HuH-7 (cell line): ENCODE measurements at places on chromosomes 2 and 18.

DNA sequence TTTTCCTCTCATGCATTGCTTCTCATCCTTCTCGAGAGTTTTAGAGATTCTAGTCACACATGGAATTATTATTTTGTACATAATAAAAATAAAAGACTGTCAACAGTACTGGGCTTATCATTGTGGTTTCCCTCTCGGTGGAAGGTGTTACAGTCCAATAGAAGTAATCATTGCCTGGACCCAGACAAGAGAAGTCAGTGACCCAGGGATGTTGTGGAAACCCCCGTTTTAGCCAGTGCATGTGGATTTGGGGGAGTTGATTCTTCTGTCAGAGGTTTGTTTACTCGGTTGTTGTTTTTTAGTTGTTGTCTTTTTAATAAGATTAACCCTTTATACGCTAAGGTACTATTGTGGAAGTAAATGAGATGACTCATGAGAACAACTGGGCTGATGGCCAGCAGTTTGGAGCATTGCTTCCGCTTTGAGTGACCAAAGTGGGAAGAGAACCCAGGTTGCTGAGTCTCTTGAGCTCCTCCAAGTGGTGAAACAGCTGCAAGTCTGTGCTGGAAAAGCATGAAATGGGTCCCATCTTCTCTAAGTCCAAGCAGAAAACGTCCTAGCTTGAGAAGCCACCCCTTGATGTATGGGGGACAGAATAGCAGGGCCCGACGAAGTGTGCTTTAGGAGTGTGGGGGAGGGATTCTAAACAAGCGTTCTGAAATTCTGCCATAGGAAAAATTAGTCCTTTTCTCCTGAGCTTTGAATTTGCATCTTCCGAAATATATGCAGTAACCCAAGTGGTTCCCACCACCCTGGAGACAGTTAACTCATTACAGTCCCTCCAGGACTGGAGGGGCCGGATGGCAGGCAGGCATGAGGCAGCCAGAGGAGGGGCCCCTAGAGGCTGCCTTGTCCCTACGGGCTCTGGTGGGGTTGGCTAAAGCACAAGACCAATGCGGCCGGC lies 61.8 kb upstream of the GPR45 start:
- DNase-seq, result peak; percentile 34

DNA sequence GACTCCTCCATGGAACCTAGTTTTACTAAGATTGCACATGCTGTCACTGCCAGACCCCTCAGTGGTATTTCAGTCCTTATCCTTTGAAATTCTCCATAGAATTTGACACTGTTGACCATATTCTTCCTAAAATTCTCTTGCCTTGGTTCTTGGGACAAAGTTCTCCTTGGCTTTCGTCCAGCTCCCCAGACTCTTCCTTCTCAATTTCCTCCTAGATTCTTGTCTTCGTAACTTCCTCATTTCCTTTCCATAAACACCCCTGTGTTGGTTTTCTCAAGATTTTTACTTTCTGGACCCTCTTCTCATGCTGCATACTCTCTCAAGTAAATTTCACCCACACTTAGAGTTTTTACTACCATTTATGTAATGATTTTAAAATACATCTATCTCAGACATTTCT lies 96.6 kb upstream of the TWSG1 start:
- DNase-seq, result no peak

DNA sequence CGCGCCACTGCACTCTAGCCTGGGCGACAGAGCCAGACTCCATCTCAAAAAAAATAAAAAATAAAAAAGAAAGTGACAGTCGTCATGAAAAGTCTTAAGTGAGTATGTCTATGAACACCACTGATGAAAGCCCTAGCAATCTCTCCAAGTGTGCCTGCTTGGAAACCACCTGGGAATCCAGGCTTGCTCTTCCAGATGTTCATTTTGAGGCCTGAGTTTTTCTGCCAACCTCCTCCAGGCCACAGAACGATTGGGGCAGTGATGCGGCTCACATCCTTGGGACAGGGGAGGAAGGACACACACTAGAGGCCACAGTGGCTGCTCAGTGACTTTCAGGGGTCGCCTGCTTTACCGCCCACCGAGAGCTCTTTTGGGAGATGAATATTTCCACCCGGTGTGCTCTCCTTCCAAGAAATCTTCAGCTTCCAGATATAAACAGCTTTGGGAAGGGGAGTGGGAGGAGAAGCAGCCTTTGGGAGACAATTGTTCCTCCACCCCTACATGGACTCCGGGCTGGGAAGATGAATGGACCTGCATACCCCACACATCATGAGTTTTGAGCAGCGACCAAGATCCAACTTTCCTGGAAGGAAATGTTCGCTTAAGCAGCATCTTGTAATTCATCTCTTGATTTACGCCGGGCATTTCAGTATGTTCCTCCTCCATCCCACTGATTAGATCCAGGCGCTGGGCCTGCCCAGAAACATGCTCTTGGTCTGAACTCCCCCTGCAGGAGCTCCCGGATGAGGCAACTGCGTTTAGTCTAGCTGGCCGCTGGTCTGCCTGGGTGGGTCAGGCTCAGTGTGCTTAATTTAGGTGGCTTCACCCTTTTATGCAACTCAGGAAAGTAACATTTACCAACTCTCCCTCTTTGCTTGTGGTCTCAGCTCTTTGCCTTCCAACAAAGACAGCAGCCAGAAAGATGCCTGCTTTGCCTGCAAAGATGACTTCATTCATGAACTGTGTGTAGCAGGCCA lies 6.2 kb upstream of the ARMC9 start:
- DNase-seq, result peak; percentile 87

- no peak for DNase-seq
These were observed 20.9 kb upstream of the CCBE1 start for GRCh38 chr18:59718108-59718463.

DNA sequence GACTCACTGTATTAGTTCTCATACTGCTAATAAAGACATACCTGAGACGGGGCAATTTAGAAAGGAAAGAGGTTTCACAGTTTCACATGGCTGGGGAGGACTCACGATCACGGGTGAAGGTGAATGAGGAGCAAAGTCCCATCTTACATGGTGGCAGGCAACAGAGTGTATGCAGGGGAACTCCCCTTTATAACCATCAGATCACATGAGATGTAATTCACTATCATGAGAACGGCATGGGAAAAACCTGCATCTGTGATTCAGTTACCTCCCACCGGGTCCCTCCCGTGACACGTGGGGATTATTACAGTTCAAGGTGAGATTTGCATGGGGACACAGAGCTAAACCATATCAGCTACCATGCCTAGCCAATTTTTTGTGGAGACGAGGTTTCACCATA lies 168.2 kb downstream of the NEDD4L start:
- DNase-seq, result no peak

- no peak for DNase-seq
These were observed 103.0 kb downstream of the TRIB2 start for GRCh38 chr2:12819721-12820120.

- DNase-seq, result no peak
These were observed 23.2 kb upstream of the GORASP2 start for GRCh38 chr2:170905864-170906263.

DNA sequence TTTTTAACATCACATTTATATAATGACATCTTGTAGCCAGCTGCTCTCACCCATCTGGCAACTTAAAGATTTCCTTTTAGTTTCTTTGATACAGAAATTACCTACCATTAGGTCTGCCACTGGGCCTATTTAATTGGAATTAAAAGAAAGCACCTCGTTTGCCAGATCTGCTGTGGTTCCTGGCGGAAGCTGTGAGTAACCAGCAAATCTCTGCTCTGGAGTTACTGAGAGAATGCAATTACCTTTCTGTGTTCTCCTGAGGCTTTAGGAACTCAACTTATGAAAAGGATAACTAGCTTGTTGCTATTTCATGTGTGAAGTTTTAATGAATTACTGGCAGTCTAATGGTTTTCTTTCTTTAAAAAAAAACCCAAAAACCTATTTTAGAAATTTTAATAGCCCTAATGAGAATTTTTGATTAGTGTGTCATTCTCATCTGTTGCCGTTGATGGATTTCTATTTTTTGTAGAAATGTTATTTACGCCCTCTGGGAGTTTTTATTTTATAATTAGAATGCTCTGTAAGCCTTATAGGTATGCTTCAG lies 69.7 kb upstream of the LYPD6B start:
- no peak for DNase-seq

- DNase-seq, result no peak
These were observed 17.6 kb downstream of the NEB start for GRCh38 chr2:151716721-151717120.

DNA sequence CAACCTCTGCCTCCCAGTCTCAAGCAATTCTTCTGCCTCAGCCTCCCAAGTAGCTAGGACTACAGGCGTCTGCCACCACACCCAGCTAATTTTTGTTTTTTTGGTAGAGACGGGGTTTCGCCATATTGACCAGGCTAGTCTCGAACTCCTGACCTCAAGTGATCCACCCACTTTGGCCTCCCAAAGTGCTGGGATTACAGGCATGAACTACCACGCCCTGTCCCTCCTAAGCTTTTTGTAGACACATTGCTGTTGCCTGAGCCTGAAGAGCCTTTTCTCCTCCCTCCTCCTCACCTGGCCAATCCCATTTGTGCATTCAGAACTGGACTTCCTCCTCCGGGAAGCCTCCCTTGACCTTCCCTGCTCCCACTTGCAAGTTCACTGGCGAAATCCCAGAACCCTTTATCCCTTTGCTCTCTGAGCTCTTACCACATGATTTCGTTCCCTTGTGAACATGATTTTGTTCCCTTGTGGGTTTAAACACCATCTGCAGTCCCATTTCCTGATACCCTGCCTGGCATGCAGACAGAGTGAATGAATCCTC lies 2.6 kb downstream of the C2orf72 start:
- no peak for DNase-seq

DNA sequence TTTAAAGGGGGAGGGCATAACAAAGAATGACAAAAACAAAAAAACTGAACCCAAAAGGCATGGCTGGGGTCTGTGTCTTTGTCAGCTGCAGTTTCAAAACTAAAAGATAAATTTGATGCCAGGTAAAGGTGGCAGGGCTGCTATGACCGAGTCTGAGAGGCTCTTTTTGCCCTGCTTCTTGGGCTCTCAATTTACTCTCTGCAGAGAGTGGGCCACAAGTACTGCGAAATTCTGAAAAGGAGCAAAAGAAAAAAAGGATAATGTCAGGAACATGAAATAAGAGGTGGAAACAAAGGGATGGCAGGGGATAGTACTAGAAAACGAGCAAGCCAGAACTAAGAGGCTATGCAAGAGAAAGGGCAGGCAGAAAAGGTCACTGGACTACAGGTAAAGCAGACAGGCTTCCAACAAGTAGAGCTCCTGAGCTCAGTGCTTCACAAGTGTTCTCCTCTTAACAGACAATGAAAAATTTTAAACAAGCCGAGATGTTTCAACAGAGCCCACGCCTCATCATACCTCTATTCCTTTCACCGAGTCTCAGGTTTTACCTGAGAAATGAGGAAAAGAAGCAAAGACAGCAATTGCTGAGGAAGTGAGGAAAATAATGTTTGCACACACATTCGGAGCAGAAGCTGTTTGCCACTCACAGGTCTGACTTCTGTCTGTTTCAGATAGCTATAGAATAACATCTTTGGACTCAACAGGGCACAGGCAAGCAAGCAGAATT lies 7.3 kb downstream of the IRS1 start:
- no peak for DNase-seq

GRCh38 chr2:218821605-218822211 lies 9.9 kb downstream of the PRKAG3 start:
- no peak for DNase-seq

GRCh38 chr2:118806797-118807667 lies 40.4 kb downstream of the EN1 start:
- no peak for DNase-seq

GRCh38 chr2:219500135-219500534 lies 1.4 kb downstream of the GMPPA start:
- no peak for DNase-seq

GRCh38 chr2:72027426-72028161 lies 120.1 kb downstream of the CYP26B1 start:
- no peak for DNase-seq

GRCh38 chr18:49838381-49838780 lies 25.0 kb upstream of the ACAA2 start:
- no peak for DNase-seq

- no peak for DNase-seq
These were observed 264.3 kb upstream of the SLC39A10 start for GRCh38 chr2:195392446-195393336.

DNA sequence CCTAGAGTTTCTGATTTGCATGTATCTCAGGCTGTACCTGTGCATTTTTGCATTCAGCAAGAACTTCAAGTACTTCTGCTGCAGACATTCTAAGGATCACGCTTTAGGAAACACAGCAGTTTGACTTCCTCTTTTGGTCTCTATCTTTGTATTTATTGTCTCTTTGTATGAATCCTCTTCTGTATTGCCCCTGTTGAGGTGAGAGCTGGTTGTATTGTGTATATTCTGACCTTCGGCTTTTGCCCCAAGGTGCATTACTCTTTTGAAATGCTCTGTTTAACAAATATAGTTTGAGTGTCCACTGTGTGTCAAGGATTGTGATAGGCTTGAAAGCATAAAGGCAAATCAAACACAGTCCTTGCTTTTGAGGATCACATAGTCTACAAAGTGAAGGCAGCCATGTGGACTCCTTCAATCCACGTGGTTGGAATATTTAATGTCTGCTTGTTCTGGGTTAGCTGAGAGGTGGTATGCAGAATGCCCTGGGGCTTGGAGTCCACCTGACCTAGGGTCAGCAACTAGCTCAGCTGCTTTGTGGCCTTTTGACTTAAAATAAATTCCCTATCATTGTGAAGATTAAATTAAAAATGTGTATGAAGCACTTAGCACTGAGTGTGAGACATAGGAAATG lies 108.1 kb downstream of the LYPD6 start:
- no peak for DNase-seq

DNA sequence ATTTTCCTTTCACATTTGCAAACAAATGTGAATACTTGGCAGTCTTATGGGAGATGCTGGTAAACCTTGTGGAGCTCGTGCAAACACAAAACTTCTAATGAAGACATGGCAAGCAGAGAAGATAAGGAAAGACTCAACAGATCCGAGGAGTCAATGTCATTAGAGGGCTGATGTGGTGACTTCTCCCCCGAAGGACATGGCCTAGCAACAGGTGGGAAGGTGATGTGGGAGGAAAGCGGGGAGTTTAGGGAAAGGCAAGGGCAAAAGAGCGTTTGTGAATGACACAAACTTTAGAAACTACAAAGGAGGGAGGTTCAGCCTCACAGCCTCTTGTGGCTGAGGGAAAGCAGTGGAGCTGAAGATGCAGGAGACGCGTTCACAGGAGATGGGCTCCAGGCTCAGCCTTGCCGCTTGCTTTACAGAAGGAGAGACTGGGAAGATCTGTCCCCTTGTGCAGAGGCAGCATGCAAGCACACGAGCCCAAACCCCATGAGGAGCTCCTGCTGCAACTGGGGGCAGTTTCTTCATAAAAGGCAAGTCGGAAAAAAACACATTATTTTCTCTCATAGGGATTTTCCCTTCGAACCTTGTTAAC lies 86.6 kb downstream of the SOWAHC start:
- DNase-seq, result no peak

- no peak for DNase-seq
These were observed 36.8 kb upstream of the ERCC3 start for GRCh38 chr2:127330753-127331152.

- no peak for DNase-seq
These were observed 1783.9 kb downstream of the SUCLG1 start for GRCh38 chr2:82675186-82675585.
